HT-29 (cell line): ENCODE measurements at places on chromosomes 12 and 14.

- no peak for DNase-seq
Measured at GRCh38 chr12:14452336-14452735, 86.9 kb downstream of the ATF7IP start.

DNA sequence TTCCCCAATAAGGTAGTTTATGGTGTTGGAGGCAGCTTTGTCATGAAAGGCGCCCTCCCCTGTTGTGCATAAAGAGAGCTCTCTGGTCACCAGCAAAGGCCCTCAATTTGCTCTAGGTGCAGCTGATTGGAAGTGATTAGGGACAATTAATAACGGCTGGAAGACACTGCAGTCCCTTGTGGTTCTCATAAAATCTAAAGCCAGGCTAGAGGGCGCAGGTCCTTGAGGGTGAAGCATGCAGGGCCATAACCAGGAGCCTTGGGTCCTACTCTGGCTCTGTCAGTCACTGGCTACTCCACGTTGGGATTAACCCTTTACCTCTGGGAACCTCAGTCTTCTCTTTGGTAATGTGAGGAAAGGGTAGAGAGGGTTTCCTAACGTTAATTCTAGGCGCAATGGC, 1.9 kb downstream of the DAAM1 start:
- peak; percentile 17 for DNase-seq

DNA sequence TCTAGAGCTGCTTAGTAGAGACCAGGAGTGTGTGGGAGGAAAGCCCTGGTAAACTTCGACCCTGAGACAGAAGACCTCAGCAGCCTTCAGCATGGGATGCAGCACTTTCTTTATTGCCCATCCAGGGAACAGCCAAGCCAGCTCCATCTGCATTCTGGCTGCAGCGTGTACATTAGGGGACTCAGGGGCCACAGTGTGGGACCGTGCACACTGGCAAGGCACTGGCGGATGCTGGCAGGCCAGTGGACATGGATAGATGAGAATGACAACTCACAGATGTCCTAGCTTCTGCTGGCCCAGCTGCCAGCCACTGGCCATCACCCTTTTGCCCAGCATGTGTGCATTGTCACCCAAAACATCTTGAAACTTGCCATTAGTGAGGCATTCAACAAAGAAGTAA, 12.5 kb downstream of the PLD4 start:
- DNase-seq, result no peak

GRCh38 chr12:42641221-42641885, 51.8 kb upstream of the PRICKLE1 start:
- no peak for DNase-seq

GRCh38 chr12:80419644-80420043, 24.4 kb upstream of the PTPRQ start:
- DNase-seq, result no peak

GRCh38 chr14:68627050-68627867, 165.6 kb downstream of the ZFP36L1 start:
- DNase-seq, result no peak

- no peak for DNase-seq
Measured at GRCh38 chr12:7304456-7304855, 584 bp downstream of the ACSM4 start.

DNA sequence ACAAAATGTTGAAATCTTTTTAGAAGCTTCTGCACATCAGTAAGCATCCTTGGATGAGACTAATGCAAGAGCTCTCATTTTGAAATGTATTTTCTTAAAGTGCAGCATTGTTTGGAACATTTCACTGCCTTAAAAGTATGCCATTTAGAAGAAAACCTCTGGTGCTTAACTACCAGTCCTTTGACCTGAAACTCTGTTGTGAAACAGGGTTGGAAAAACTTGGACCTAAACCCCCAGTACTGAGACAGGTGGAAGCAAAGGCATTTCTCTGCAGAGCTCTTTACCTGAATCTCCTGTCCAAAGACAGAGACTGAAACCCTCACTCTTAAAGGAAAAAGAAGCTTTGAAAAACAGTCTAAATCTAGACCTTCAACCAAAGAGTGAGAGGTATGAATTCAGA, 207.2 kb downstream of the NUBPL start:
- DNase-seq, result no peak

GRCh38 chr12:22256041-22256441, 78.5 kb downstream of the ST8SIA1 start:
- DNase-seq, result no peak

DNA sequence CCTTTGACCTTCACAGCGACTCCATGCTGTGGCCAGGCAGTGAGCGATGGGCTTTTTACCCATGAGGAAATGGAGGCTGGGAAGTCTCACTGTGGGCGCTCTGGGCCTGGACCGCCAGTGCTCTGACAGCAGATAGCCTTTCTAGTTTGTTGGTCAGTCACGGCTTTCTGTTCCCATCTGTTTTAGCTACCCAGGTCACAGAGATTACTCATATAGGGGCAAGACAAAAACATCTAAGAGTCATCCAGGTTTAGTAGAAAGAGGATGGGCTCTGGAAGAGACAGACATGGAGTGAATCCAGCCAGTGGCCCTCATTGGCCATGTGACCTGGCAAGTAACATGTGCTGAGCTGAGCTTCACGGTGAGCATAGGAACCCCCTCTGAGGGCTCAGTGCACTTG, 68.6 kb downstream of the MARK3 start:
- no peak for DNase-seq

GRCh38 chr12:1819571-1819970, 794 bp upstream of the LRTM2 start:
- DNase-seq, result no peak

DNA sequence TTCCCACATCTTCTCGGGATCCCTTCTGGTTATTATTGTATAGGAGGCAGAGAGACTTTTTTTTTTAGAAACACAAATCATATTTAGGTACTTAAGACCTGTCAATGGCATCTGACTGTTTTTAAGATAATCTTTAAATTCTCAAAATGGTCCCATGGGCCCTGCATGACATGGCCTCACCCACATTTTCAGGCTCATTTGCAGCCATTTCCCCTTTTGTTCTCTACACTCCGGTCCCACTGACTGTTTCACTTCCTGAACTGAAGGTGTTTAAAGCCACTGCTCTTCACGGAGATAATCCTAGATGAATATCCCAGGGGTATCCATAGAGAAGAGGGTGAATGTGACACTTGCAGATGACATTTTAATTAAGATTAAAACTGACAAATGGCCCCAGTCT, 12.3 kb upstream of the C12orf71 start:
- no peak for DNase-seq

- DNase-seq, result no peak
Measured at GRCh38 chr12:68978678-68979077, 45.7 kb upstream of the CPM start.

GRCh38 chr14:100822013-100822412, 3.9 kb upstream of the MEG3 start:
- no peak for DNase-seq

- DNase-seq, result no peak
Measured at GRCh38 chr12:56221232-56221756, 428 bp downstream of the RNF41 start.

DNA sequence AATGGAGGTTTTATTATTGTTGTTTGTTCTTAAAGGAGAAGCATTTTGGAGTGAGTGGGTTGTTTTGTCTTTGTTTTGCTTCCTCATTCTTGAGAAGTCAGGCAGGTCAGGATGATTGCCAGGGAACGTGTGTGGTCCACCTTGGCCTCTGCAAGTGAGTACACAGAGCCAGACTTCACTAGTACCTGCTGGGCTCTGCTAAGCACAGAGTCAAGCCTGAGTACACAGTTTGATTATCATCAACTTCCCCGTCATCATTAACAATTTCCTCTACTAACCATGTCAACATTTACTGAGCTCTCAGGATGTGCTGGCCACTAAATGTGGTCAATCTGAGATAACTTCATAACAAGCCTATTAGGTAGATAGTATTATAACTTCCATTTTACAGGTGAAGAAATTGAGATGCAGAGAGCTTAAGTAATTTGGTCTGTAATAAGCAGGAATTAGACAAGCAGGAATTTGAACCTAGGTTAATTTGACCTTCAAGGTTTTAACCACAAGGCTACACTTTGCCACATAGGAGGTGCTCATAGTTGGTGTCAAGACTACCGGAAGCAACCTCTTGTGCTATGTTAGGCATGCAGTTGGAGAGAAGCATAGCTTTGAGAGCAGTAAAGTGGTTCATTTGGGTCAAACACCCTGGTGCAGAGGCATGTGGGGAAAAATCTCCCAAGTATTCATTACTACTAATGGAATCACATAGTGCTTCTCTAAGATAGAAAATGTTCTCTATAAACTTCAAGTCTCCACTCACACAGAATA, 178.3 kb downstream of the NUAK1 start:
- DNase-seq, result no peak

DNA sequence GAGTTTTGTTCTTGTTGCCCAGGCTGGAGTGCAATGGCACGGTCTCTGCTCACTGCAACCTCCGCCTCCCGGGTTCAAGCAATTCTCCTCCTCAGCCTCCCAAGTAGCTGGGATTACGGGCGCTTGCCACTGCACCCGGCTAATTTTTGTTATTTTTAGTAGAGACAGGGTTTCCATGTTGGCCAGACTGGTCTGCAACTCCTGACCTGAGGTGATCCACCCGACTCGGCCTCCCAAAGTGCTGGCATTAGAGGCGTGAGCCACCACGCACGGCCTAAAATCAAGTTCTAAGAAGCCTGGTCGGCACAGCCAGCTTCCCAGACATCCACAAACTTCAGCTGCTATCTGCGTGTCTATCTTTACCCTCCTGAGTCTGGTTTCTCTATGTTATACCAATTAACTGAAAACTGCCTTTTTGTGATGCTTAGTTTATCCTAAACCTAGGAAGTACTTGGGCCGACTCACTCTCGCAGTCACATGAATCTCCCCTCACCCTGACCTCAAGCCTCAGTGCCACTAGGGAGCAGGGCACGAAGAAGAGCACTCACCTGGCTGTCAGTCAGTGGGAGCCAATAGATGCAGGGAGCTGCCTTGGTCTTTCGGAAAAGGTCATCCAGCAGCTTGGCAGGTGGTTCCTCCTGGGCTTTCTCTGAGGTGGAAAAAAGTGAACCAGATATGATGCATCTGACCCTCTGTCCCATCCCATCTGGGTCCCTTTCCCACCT, 3.4 kb upstream of the CDH24 start:
- no peak for DNase-seq

GRCh38 chr12:14450479-14450878, 85.0 kb downstream of the ATF7IP start:
- DNase-seq, result no peak

DNA sequence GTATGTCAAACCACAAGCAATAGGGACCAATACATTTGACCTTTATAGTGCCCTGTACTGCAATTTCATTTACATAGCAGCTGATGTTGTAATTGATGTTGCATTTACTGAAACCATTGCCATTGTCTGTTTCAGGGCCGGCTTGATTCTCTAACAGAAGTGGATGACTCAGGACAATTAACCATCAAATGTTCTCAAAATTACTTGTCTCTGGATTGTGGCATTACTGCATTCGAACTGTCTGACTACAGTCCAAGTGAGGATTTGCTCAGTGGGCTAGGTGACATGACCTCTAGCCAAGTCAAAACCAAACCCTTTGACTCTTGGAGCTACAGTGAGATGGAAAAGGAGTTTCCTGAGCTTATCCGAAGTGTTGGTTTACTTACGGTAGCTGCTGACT, 216.0 kb downstream of the AKAP6 start:
- DNase-seq, result no peak

- no peak for DNase-seq
Measured at GRCh38 chr12:15318841-15319240, 3.5 kb upstream of the PTPRO start.

GRCh38 chr12:85190728-85191127, 89.3 kb upstream of the ALX1 start:
- no peak for DNase-seq

DNA sequence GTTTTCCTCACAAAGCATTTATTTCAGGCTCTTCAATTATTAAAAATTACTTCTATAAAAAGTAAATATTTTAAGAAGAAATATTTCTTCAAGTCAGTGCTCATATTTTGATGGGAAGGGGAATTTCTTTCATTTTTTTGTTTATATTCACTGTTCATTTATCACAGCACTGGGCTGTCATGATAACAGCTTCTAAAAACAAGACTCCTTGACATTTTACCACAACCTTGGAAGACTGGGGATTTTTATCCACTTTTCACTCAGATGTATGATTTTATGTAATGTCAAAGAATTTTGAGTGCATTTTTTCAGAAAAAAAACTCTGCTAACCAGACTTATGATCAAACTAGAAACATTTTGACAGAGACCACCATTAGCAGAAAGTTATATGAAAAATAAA, 149.7 kb downstream of the PHLDA1 start:
- DNase-seq, result no peak

DNA sequence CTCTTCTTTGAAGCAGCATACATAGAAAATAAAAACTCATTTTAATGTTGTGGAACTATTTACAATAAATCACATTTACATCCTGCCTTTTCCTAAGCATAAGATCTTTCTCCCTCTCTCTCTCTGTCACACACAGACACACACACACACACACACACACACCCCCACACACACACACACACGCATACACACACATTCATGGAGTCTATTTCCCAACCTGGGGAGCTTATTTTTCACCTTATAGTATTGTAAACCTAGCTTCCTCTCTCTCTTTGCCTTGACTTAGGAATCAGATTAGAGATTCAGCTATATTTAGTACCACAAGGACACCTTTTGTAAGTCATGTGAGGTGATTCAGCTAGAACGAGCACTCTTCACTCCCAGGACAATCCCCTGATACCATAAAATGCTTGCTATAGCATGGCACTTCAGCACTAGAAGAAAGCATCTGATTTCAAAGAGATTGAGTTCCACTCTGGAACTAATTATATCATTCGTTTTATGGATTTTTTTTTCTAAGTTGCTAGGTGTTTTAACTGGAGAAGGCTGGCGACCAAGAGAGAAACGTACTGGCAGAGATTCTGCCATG, 23.6 kb downstream of the TMEM30B start:
- DNase-seq, result no peak

DNA sequence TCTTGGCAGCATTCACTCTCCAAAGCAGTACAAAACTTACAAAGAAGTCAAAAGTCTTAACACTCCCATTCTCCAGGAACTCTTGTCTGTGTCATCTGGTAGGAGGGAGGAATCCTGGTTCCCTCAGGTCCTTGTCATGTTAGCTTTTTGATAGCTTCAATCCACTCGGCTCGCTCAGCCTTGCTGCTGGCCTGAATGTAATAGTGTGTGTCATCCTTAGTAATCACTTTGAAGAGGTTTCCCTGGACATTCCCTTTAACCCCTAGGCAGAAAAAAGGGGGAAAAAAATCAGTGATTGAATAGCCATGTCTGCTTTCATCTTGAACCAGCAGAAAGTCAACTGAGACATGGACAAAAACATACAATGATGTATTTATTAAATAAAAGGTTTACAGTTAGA, 24.8 kb downstream of the PLEK2 start:
- no peak for DNase-seq

- no peak for DNase-seq
Measured at GRCh38 chr12:120490833-120491512, 4.9 kb upstream of the DYNLL1 start.

GRCh38 chr12:14958361-14959125, 2.9 kb downstream of the ARHGDIB start:
- no peak for DNase-seq
